NCI-H226 (cell line): ENCODE measurements at places on chromosomes 4 and X.

DNA sequence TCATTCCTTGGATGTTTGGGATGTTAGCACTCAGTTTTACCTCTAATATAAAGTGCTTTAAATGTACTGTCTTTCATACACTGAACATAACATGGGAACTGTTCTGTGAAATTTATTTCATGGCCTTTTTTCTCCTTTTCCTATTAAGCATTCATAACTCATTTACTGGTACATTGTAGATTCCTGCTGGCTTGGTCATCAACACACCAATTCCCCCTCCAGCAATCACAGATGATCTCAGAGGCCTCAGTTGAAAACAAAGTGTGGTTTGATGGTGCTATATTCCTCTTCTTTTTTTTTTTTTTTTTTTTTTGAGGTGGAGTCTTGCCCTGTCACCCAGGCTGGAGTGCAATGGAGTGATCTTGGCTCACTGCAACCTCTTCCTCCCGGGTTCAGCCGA lies 61.9 kb upstream of the FAM47B start:
- DNase-seq: no peak

- DNase-seq: no peak
Measured at GRCh38 chr4:26807330-26807729, 53.3 kb upstream of the STIM2 start.

GRCh38 chrX:110046971-110047370 lies 44.1 kb downstream of the TMEM164 start:
- no peak for DNase-seq

- DNase-seq: no peak
Measured at GRCh38 chr4:81790477-81790876, 318.8 kb upstream of the RASGEF1B start.
